ENCODE measurements at places on chromosomes 3 and 15.
A peak's percentile ranks its signal among the peaks of the same experiment; 100 is the strongest.

- no peaks in the 10 kb centered on the region for H3K36me3 ChIP-seq
- no peaks in the 10 kb centered on the region for H3K4me1 ChIP-seq
- no peak for DNase-seq
Observed at GRCh38 chr15:57321973-57322601, 54.2 kb upstream of the CGNL1 start.

DNA sequence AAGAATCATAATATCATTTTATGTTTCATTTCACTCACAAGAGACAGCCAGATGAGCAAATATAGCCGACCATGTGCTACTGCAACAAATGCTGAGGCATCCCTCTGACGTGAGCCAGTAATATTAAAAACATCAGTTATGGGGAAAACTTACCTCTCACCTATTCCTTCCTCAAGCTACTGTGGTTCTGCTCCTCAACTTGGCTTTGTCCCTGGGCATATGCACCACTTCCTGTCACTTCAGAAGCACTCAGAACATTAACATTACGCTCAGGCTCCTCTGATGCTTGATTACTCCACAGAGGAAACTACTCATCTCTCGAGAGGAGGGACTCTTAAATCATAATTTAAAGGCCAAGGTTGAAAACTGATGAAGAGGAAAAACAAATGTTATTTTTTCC is 457.0 kb upstream of the ALCAM start:
- H3K27me3 ChIP-seq, result no peaks in the 10 kb centered on the region
- peak overlapping the region; percentile 35 for H3K27ac ChIP-seq
- H3K36me3 ChIP-seq, result no peaks in the 10 kb centered on the region
- no peak for DNase-seq
- peaks cover 3% of the 10 kb centered on the region for H3K4me1 ChIP-seq

GRCh38 chr3:56321383-56321782 is 146.9 kb downstream of the ERC2 start:
- no peak overlapping the region for H3K4me3 ChIP-seq
- no peaks in the 10 kb centered on the region for H3K27me3 ChIP-seq
- no peaks in the 10 kb centered on the region for H3K36me3 ChIP-seq
- DNase-seq, result no peak

GRCh38 chr3:185052631-185053030 is 100.2 kb downstream of the C3orf70 start:
- no peak for DNase-seq
- no peak overlapping the region for H3K27ac ChIP-seq
- no peak overlapping the region for H3K4me3 ChIP-seq
- H3K27me3 ChIP-seq, result no peaks in the 10 kb centered on the region
- peaks cover 64% of the 10 kb centered on the region for H3K36me3 ChIP-seq
- H3K4me1 ChIP-seq, result no peaks in the 10 kb centered on the region

DNA sequence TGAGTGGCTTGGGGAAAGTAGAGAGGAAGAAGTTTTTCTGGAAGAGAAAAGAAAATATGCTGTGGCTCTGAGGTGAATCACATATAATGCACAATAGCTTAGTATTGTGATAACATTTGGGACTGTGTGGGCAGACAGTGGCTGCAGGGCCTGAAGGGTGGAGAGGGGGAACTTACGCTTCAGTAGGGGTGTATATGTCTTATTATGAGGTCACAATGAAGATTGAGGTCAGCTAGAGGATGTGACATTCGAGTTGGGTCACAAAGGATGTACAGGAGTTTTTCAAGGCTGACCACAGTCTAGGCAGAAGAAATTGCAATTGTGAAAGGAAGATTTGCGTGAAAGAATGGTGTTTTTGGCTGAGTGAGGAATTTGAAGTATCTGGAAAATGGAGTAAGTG is 414.8 kb downstream of the LPP start:
- no peaks in the 10 kb centered on the region for H3K36me3 ChIP-seq
- H3K27ac ChIP-seq, result no peak overlapping the region
- H3K4me1 ChIP-seq, result peaks cover 34% of the 10 kb centered on the region
- no peak for DNase-seq
- no peak overlapping the region for H3K4me3 ChIP-seq

GRCh38 chr15:50744601-50745000 is 20.9 kb downstream of the SPPL2A start:
- DNase-seq, result no peak
- no peak overlapping the region for H3K27ac ChIP-seq
- H3K27me3 ChIP-seq, result no peaks in the 10 kb centered on the region

GRCh38 chr15:92112711-92113110 is 259.2 kb downstream of the SLCO3A1 start:
- H3K36me3 ChIP-seq, result no peaks in the 10 kb centered on the region
- no peak overlapping the region for H3K27ac ChIP-seq
- no peak for DNase-seq

- H3K36me3 ChIP-seq, result no peaks in the 10 kb centered on the region
- no peak overlapping the region for H3K27ac ChIP-seq
- H3K4me1 ChIP-seq, result no peaks in the 10 kb centered on the region
- no peak overlapping the region for H3K4me3 ChIP-seq
- H3K27me3 ChIP-seq, result no peaks in the 10 kb centered on the region
Observed at GRCh38 chr3:193498215-193498614, 56.5 kb downstream of the ATP13A4 start.

GRCh38 chr3:58102976-58103451 is 94.8 kb downstream of the FLNB start:
- H3K4me1 ChIP-seq, result peaks cover 35% of the 10 kb centered on the region
- peak overlapping the region; percentile 79 for H3K27ac ChIP-seq
- H3K4me3 ChIP-seq, result no peak overlapping the region
- peaks cover 43% of the 10 kb centered on the region for H3K36me3 ChIP-seq

DNA sequence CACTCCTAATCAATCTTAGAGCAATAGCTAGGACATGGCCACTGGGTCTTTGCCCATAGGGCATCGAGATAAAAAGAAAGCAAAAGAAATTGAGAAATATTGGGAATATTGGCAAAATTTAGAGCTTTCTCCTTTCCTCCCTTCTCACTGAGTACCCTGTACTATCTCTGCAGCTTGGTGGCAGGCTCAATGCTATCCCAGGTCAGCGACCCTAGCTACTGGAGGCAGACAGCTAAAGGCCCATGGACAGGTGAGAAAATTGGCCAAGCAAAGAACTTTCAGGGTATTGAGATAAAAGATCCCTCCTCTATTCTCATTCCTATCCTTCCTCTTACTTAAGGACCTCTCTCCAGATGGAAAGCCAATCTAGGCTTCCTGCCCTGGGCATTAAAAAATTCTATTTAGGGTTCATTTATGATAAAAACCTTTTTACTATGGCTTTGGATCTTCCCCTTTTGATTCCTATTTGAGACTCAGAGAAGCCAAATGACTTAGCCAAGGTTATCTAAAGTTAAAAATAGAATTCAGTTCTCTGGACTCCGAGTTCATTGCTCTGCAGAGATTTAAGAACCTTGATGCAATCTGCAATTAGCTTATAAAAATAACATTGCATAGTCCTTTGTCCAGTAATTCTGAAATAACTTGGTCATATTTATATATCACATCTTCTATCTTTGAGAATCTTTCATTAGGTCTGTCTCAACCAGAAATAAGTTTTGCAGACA is 75.4 kb downstream of the THRB start:
- H3K27ac ChIP-seq, result no peak overlapping the region
- DNase-seq, result no peak
- H3K4me1 ChIP-seq, result peaks cover 21% of the 10 kb centered on the region
- no peak overlapping the region for H3K4me3 ChIP-seq

GRCh38 chr3:142057331-142057725 is 92.0 kb downstream of the TFDP2 start:
- H3K27me3 ChIP-seq, result no peaks in the 10 kb centered on the region
- no peaks in the 10 kb centered on the region for H3K36me3 ChIP-seq
- no peak overlapping the region for H3K4me3 ChIP-seq
- no peak overlapping the region for H3K27ac ChIP-seq
- DNase-seq, result no peak

- no peaks in the 10 kb centered on the region for H3K27me3 ChIP-seq
- H3K4me1 ChIP-seq, result no peaks in the 10 kb centered on the region
- H3K36me3 ChIP-seq, result no peaks in the 10 kb centered on the region
Observed at GRCh38 chr3:130820976-130821375, 72.9 kb upstream of the ATP2C1 start.

DNA sequence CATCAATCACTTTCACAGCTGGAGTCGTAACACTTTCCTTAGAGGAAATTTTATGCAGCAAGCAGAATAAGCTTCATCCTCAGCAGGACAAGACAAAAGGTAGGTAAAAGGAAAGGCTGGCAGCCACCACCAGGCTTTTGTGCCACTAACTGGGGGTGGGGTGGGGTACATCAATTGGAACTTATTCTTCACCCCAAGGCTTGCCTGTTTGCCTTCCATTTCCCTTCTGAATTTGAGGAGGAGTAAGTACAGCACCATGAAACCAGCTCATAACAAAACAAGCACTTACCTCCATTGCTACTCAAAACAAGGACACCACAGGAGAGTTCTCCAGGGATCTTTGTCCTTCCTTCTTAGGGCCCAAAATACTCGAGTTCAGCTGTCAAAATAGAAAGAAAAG is 296.8 kb downstream of the ARRDC4 start:
- no peak overlapping the region for H3K4me3 ChIP-seq
- H3K27ac ChIP-seq, result no peak overlapping the region
- no peak for DNase-seq
- H3K27me3 ChIP-seq, result no peaks in the 10 kb centered on the region

DNA sequence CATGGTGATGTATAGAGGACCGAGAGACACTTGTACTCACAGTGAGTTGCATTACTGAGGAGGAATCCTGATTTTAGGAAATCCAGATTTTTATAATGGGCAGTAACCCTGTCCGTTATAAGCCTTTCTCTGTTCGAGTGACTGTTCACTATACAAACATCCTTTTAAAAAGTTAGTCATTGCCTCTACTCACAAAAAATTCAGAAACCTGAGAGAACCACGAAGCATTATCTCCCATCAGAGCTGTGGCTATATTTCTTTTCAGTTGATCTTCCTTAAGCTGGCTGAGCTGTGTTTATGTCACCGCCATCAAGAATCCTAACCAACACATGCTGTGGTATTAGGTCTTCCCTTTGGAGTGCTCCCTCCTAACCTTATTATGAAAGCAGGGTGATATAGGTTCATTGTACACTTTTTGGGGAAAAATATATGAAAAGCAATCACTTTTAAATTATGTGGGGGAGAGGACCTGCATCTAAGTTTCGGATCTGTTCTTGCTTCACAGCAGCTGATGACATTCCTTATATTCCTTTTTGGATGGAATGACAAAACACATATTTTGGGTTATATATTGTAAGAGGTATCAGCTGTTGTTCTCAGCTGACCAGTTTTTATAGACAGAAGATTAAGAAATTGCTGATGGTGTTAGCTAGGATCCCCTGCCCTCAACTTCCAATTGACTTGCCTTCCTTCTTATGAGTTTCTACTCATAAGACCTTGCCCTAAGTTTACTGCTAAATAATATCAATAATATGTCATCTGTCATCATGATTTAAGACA is 465.9 kb upstream of the RASGRP1 start:
- no peak overlapping the region for H3K4me3 ChIP-seq
- H3K36me3 ChIP-seq, result no peaks in the 10 kb centered on the region
- no peaks in the 10 kb centered on the region for H3K27me3 ChIP-seq

DNA sequence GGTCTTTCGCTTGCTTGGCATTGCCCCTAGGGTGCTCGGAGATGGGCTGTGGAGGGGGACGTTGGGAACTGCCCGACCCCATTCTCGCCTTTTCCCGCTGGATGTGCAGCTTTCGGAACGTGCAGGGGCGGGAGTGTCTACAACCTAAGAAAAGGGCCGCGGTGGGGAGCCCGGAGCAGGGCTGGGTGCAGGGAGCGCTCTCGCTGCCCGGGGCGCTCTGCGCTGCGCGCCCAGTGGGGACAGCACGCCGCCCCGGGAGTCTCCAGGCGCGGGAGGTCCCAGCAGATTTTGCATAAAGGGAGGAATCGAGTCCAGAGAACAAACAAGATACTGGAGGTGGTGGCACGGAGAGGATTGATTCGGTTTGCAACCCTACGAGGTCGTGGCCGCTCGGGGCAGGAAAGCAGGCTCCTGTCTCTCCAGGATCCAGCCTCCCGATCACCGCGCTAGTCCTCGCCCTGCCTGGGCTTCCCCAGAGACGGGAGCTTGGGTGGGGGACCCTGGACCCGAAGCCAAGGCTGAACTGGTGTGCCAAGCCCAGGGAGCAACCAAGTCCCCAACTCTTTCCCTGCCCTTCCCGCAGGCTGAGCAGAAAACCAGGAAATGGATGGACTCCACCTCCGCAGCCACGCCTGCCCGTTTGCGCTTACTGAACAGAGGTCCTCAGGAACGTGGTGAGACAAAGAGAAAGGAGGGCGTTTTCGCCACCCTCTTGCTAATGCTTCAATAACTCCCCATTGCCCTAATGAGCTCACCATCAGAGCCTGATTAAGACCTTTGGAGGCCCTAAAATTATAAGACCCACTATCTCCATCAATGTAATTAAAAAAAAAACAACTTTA is 59.7 kb downstream of the NOX5 start:
- no peak for DNase-seq
- H3K4me3 ChIP-seq, result peak overlapping the region; percentile 68
- no peaks in the 10 kb centered on the region for H3K27me3 ChIP-seq
- H3K4me1 ChIP-seq, result no peaks in the 10 kb centered on the region
- H3K27ac ChIP-seq, result no peak overlapping the region

- no peak for DNase-seq
- H3K4me3 ChIP-seq, result no peak overlapping the region
- H3K36me3 ChIP-seq, result no peaks in the 10 kb centered on the region
- peak overlapping the region; percentile 95 for H3K27ac ChIP-seq
- no peaks in the 10 kb centered on the region for H3K27me3 ChIP-seq
Observed at GRCh38 chr3:194489736-194490612, 3.2 kb upstream of the ATP13A3 start.

- no peak overlapping the region for H3K27ac ChIP-seq
- peak; percentile 56 for DNase-seq
- no peaks in the 10 kb centered on the region for H3K27me3 ChIP-seq
Observed at GRCh38 chr3:46705751-46706552, 4.8 kb downstream of the TMIE start.

DNA sequence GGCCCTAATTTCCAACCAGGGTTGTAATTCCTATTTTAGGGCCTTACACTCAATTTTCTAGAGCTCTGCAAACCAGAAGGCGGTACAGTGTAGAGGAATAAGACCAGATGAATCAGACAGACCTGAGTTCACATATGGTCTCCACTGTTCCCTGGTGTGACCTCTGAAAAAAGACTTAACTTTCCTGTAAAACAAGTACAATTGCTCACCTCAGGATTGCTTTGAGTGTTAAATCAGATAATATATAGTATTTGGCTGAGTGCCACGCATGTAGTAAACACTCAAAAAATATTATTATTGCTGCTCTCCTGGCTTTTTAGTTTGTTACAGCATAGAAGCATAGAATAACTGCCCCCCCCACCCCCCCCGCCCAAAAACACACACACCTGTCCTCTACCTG is 51.0 kb upstream of the STT3B start:
- H3K36me3 ChIP-seq, result no peaks in the 10 kb centered on the region
- no peak overlapping the region for H3K4me3 ChIP-seq
- H3K27ac ChIP-seq, result no peak overlapping the region

DNA sequence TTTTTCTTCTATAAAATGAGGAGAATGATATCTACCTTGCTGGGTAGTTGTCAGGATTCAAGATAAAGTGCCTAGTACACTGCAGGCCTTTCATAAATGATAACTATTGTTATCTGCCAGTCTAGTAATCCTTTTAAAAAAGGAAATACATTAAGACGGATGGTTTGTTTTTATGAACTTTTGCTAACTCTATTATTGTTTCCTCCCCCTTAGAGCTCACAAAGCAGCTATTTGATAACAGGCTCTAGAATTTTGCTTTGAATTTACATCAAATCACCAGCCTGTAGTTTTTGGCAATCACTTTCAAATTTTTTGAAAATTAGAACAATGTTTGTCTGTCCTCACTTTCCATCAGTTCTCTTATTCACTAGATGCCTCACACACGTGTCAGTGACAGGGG is 39.8 kb downstream of the BLM start:
- no peaks in the 10 kb centered on the region for H3K36me3 ChIP-seq
- no peak overlapping the region for H3K27ac ChIP-seq
- H3K27me3 ChIP-seq, result no peaks in the 10 kb centered on the region
- no peak for DNase-seq

Measured in ascending aorta (tissue), 2 donors.